ENCODE measurements at places on chromosomes 16 and 17. TPM values are rescaled to one million over a fixed set of nuclear protein-coding genes. Genes with fewer than 3 reads are reported as not detected.

PHAF1 gene
- total RNA-seq = 18.8 TPM

CDRT15 gene
- total RNA-seq = not detected

XPO6 gene
- 106 TPM for total RNA-seq

TMEM100 gene
- not detected for total RNA-seq

SLC13A2 gene
- total RNA-seq = not detected

MC1R gene
- 4.2 TPM for total RNA-seq

IGF2BP1 gene
- total RNA-seq = 1.3 TPM

ABCA3 gene
- total RNA-seq = 11.0 TPM

FA2H gene
- 6.2 TPM for total RNA-seq

HOXB2 gene
- not detected for total RNA-seq

KCNJ18 gene
- total RNA-seq = 0.12 TPM

VASN gene
- 13.6 TPM for total RNA-seq

All from PC-3 (cell line).